ENCODE measurements at places on chromosomes 7 and 10.

GRCh38 chr7:95871075-95871848 lies 98.9 kb downstream of the DYNC1I1 start:
- peak; percentile 75 for DNase-seq

- no peak for DNase-seq
These were observed 39.8 kb downstream of the ZEB1 start for GRCh38 chr10:31358688-31359330.

- no peak for DNase-seq
These were observed 39.8 kb downstream of the GBF1 start for GRCh38 chr10:102285133-102285532.

- DNase-seq = no peak
These were observed 401.4 kb upstream of the GALNT17 start for GRCh38 chr7:70730451-70731110.

DNA sequence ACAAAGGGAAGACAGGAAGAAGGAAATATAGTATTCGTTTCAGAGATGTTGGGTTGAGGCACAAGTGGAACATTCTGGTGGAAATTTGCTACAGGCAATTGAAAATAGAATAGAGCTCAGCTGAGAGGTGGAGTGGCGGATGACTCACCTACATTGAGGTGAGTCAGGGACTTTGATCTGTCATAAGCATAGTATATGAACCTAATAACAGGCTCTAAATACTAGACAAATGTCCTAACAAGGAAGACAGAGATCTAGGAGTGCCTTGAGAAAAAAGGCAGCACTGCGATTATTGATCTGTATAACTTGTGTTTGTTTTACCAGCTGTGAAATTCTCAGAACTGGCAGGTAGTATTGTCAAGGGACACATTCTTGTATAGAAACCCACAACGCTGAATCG lies 907 bp upstream of the IFRD1 start:
- no peak for DNase-seq

GRCh38 chr7:36185092-36185491 lies 32.0 kb downstream of the EEPD1 start:
- no peak for DNase-seq

All from NCI-H1930 (cell line).